Activated CD4-positive, alpha-beta memory T cell treated with anti-CD3 and anti-CD28 coated beads for 36 hours (primary cell): ENCODE measurements at places on chromosomes 5 and 9.

DNA sequence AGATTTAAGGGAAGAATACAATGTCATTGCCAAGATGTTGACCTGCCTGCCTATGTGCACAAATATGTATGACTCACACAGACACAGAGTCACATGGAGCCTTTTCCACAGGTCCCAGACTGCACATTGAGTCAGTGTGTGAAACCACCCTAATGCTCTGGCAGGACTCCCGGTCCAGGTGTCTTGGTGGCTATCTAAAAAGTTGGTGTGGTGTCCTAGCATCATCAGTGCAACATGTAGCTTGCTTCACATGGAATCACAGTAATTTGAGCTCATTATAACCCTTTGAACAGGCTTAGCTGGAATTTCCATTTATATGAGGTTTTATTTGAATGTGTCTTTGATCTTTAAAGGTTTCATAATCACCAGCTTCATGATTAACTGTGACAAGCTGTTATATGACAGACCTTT lies 10.7 kb downstream of the IFNA5 start:
- DNase-seq, result no peak

- no peak for DNase-seq
Observed at GRCh38 chr5:132909702-132910101, 36.2 kb downstream of the LEAP2 start.

GRCh38 chr9:2641033-2641432 lies 19.4 kb downstream of the VLDLR start:
- DNase-seq, result no peak

DNA sequence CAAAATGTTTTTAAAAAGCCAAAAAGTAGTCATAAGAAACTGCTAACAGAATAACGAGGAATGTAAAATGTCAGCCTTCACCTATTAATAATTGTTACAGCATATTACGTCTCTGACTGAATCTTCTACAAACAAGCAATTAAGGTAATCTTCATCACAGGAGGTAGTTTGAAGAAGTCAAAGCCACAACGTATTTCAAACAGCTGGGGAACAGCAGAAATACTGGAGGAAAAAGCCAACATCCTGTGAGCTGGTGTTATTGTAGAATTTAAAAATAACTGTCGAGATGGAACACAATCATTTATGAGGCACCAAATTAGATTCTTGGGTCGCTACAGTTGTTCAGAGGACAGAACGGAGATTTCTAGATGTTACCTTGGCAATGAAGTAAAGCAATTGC lies 450.5 kb downstream of the AGTPBP1 start:
- no peak for DNase-seq

DNA sequence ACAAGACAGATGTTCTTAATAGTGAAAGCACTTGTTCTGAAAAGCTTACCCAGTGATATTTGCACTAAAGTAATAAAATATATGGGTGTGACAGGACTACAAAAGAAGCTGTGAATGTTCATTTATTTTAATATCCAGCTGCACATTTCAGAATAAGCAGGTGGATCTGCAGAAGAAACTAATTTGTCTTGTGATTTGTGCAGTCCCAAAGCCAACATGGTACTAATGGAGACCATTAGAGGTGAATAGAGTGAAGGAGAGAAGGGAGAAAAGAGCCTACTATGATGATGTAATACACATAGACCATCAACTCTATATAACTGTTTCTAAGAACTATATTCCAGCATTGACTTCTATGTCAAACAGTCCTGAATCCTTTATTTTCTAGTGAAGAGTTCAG lies 362.8 kb downstream of the ISL1 start:
- no peak for DNase-seq
